Activated CD4-positive, alpha-beta memory T cell treated with anti-CD3 and anti-CD28 coated beads for 36 hours (primary cell): ENCODE measurements at places on chromosomes 1 and 21. TPM values are rescaled to one million over a fixed set of nuclear protein-coding genes. Genes with fewer than 3 reads are reported as not detected.

The LIN28A gene
- total RNA-seq, result not detected

The B3GALNT2 gene
- 13.1 TPM for total RNA-seq

- H3K27me3 ChIP-seq, result no peaks in the 10 kb centered on the region
- no peaks in the 10 kb centered on the region for H3K36me3 ChIP-seq
- DNase-seq, result no peak
Observed at GRCh38 chr1:169249611-169250010, 118.0 kb downstream of the NME7 start.

The OXCT2 gene
- 1.9 TPM for total RNA-seq

GRCh38 chr1:230332061-230332460 is 94.1 kb downstream of the PGBD5 start:
- H3K4me1 ChIP-seq, result peaks cover 15% of the 10 kb centered on the region
- H3K27me3 ChIP-seq, result peaks cover 13% of the 10 kb centered on the region
- no peak for DNase-seq
- no peak overlapping the region for H3K4me3 ChIP-seq
- no peaks in the 10 kb centered on the region for H3K36me3 ChIP-seq
- no peak overlapping the region for H3K27ac ChIP-seq

DNA sequence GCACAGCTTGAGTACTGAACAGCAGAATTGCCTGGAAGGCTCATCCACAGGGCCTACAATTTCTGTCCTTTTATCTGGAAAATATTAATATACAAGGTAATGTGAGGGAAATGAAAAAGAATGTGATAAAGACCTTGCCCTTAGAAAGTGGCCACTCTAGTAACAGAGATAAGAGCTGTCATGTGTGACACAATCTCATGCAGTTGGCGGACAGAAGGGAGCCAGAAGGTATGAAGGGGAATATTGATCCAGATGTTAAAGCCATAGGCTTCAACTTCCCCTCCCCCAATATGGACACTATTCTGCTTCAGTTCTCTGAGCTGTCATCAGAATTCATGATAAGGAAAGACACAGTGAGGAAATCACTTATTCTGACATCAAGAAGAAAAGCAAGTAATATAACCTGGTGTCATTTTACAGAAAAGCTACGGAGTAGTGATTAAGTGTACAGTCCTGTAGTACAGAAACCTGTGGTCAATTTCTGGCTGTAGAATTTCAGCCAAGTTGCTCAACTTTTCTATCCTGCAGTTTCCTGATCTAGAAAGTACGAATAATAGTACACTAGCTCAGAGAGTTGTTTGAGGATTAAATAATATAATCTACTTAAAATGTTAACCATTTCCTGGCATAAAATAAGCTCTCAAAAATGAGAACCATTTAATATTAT is 572.1 kb downstream of the DPYD start:
- no peak for DNase-seq
- no peaks in the 10 kb centered on the region for H3K4me1 ChIP-seq
- H3K27ac ChIP-seq, result no peak overlapping the region
- peaks cover 14% of the 10 kb centered on the region for H3K36me3 ChIP-seq
- no peaks in the 10 kb centered on the region for H3K27me3 ChIP-seq

The SRM gene
- 159 TPM for total RNA-seq

- H3K4me3 ChIP-seq, result no peak overlapping the region
- H3K27ac ChIP-seq, result no peak overlapping the region
- DNase-seq, result no peak
- H3K4me1 ChIP-seq, result peaks cover 23% of the 10 kb centered on the region
- H3K36me3 ChIP-seq, result peaks cover 25% of the 10 kb centered on the region
Observed at GRCh38 chr1:223750730-223751570, 38.6 kb downstream of the CAPN2 start.
